ENCODE measurements at places on chromosomes 2 and 18.

- no peak for DNase-seq
These were observed 48.5 kb downstream of the ANKRD12 start for GRCh38 chr18:9184998-9185613.

DNA sequence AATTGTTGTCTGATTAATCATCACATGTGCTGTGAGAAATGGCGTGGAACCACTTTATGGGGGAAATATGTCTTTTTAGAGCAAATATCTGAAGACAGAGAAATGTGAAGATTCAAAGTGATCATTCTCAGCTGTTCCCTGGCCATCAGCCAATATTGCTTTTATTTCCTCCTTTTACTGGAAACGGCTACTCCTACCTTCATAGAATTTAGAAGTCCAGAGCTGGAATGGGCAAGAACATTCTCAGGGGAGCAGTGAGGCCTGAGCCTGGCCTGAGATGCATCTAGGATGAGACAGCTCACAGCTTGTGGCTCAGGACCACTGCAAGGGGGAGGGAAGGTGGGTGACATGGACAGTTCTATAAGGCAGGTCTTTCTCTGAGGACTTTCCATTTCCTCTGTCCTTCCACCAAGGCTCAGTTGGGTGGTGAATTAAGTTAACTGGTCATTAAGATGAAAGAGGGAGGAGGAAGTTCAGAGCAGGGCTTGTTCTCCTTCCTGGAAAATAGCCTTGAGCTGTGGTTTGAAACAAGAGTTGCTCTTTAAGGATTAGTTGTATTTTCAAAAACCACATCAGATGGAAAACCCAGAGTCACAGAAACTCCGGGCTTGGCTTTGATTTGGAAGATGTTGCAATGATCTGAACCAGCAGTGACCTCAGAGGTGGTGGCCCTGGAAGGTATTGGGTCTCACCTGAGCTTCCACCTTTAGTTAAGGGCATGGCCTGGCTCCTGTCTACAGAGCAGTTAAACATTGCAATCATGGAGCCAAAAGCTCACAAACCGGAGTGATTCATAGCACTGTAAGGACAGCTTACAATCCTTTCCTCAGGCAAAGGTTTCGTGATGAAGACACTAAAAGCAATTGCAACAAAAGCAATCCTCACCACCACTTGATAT is 144.3 kb downstream of the VAPA start:
- peak; percentile 75 for DNase-seq

DNA sequence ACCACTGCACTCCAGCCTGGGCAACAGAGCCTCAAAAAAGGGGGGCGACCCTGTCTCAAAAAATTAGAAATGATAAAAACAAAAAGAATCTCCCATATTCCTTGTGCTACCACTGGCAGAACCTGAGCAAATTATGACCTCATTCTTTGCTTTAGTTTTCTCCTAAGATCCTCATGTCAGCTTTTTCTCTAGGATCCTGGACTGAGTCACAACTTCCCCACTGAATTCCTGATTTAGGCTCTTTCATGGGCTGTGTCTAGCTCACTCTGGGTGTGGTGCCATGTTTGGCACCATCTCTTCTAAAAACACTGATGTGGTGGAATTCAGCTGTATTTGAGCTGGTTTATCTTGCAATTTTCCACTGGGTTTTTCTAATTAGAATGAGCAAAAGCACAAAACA is 37.1 kb downstream of the EXOC6B start:
- no peak for DNase-seq

DNA sequence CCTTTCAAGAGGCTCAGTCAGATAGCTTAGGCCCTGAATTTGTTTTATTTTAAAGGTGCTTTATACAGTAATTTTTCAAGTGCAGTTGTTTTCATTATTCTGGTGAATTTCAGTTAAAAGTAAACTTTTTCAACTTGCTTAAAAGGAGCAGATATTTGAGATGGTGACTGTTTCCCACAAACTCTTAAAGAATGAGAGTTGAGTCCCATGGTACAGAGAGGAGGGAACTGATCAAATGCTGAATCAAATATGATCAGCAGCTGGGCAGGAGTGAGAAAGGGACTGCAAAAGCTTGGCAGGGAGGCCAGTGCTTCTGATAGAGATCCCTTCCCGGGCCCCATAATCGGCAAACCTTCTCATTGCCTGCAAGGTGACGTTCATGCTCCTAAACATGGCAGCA is 91.2 kb downstream of the KCNS3 start:
- no peak for DNase-seq

GRCh38 chr2:4973973-4974372 is 718.2 kb upstream of the SOX11 start:
- DNase-seq, result no peak

DNA sequence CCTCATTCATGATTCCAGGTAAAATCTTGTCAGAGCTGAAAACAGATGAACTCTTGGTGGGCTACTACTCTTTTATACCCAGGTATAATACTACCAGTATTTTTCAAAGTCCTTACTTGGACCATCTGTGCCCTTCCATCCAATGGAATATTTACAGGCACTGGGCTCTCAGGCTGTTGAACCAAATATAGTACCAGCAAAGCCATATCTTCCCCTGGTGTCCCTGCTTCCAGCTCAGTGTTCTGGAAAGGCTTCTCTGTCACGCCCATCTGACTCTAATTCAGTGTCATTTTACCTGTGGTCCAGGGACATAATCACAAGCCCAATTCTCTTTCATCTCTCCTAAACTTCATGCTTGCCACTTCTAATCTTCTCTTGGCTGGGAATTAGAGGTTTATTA is 119.2 kb upstream of the STK17B start:
- DNase-seq, result no peak

GRCh38 chr2:176137906-176138305 is 8.4 kb downstream of the HOXD8 start:
- no peak for DNase-seq

DNA sequence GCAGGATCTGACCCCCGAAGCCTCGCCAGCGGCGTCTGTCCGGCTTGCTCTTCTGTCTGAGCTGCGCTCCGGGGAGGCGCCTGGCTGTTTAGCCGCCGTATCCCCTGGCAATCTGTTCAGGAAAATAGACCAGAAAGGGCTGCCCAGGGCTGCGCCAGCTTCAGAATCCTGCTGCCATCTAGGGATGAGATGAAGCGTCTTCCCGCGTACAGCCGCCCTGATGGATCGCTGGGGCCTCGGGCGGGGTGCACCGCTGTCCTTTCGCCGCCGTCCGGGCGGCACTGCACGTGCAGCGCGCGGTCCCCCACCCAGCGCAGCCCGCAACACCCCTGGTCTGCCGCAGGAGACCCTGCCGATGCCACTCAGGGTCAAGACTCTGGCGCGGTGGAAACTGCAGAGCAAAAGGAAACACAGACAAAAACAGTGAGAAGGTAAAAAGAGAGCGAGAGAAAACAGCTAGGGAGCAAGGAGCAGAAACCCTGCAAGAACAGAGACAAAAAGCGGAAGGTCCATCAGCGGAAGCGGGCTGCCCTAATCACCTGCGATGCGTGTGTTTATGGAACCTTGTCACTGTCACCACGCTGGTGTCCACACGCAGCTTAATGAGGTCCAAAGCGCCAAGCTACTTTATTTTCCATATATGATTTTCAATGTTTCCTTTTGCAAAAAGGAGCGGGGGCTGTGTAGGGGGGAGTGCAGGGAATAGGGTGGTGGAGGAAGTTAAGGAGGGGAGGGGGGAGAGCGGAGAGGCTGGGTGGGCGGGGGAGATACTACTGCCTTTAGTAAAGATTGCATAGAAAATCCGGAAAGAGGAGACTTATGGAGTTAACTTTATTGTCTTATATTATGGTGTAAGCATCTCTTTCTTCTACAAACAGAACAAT is 2113.3 kb upstream of the PIK3C3 start:
- DNase-seq, result peak; percentile 75

DNA sequence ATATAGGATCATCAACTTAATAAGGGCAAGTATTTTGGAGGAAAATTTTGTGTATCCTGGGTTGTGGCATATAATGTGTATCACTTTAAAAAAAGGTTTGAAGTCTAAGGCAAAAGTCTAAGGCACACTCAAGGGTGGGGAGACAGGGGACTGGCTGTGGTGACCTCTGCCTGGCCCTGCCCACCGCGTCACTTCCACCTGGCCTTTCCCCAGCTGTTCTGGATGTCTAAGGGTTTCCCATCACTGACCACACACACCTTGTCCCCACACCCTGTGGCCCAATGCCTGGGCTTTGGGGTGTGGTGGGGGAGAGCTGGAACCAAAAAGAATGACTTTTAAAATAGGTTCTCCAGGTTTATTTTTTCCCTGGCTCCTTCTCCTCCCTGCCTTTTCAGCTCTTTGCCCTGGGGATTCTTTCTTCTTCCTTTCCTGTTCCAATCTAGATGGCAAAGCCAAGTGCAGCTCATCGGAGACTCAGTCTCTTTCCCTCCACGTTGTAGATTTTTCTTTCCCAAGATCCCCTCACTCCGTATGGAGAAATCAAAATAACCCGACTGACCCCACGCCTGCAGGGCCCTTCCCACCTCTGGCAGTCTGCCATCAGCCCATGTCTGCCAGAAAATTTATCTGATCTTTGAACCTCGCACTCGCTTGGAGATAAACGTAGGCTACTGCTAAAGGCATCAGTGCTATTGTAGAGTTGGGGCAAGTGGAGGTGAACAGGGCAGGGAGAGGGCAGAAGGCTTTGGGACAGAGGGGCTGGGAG is 257.2 kb downstream of the DYSF start:
- no peak for DNase-seq

- no peak for DNase-seq
These were observed 3.0 kb downstream of the ACTR1B start for GRCh38 chr2:97660775-97661389.

GRCh38 chr2:71669628-71670429 is 216.5 kb downstream of the DYSF start:
- DNase-seq, result no peak

DNA sequence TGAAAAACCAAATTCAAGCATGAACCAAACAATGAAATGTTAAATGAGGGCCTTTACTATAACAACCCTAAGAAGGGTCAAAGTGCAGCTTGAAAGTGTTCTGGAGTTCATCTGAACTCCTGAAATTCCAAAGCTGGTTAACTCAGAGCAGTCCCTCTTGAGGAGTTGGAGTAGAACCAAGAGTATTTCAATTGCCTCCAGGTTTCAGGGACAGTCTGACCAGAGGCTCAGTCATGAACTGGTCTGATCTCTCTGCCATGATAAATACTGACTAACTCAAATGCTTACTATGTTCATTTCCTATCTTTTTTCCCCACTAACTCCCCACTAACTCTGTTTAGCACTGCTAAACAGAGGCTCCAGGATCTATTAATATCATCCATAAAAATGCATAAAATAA is 2.7 kb downstream of the STARD7 start:
- no peak for DNase-seq

- DNase-seq, result no peak
These were observed 11.5 kb downstream of the CD226 start for GRCh38 chr18:69936191-69936558.

- no peak for DNase-seq
These were observed 50.7 kb downstream of the STRN start for GRCh38 chr2:36915627-36916026.

DNA sequence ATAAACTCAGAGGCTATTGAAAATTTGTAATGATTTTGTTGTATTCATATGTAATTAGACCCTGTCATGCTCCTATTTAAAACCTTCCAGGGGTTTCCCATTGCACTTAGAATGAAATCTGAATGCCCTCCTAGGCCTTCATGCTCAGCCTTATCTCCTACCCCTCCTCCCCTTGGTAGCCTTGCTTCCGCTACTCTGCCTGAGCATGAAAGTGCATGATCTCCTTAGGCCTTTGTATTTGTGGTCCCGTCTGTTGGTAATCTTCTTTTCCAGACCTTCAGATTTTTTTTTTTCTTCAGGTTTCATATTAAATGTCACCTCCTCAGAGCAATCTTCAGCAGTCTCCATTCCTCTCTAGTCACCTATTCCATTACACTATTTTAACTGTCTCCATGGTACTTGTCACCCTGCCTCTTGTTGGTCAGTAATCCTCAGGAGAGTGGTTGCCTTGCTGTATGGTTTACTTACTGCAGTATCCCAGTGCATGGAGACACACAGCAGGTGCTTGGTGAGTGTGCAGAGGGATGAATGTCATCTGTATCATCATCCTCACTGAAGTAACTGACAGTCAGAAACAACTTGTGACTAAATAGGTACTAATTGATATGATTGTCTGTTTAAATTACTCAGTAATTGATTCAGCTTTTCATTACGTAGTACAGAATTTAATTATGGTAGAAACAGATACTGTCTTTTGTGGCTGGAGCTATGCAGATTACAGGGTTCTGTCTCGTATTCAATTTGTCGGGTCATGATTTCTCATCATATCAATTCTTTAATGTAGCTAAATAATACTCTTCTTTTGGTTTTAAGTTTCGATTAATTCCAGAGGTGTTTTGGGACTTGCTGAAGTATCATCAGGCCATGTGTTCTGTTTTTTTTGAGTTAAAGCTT is 63.9 kb downstream of the PHLPP1 start:
- DNase-seq, result no peak

GRCh38 chr2:163737190-163737439 is 1.3 kb upstream of the FIGN start:
- DNase-seq, result no peak

DNA sequence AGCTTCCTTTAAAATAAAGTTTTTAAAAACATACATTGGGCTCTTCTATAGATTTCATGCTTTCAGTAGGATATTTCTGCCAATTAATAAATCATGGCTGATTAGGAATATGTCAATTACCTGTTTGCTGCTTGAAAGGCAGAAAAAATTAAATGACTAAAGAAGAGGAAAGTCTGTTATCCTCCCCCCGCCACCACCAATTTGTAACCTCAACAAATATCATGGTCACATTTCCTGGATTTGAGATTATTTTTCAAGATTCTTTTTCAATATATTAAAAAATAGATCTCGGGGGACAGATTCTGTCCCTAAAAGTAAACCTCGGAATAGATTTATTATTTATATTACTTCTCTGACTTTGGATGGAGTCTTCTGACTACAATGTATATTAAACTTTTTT is 125.9 kb downstream of the ARHGAP15 start:
- no peak for DNase-seq

- no peak for DNase-seq
These were observed 188.7 kb downstream of the IKZF2 start for GRCh38 chr2:212962691-212963090.

GRCh38 chr2:130288467-130289403 is 54.0 kb upstream of the IMP4 start:
- no peak for DNase-seq

DNA sequence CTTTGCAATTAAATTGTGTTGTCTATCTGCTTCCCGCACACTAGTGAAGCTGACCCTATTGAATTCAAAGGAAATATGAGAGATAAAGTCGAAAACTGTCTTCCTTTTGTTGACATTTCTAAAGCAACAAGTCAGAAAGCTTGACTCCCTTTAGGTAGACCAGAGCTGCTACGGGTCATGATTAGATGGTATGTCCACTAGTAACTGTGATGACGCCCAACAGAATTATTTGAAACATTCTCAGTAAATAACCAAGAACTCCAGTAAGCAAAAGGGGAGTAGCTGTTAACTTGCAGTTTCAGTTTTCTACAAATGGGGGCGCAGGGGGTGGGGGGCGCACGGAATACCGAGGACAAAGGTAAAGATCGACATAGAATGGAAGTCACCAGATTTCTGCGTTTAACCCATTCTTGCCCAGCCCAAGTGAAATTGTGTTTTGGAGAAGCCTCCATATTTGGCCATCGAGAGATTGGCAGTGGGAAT is 56.4 kb downstream of the CRIM1 start:
- no peak for DNase-seq

- no peak for DNase-seq
These were observed 37.4 kb downstream of the CHN1 start for GRCh38 chr2:174967691-174968260.

- DNase-seq, result no peak
These were observed 50.5 kb downstream of the CCDC85A start for GRCh38 chr2:56234241-56234640.

Data from foreskin keratinocyte (primary cell).